ENCODE measurements at places on chromosomes 16 and 17.

DNA sequence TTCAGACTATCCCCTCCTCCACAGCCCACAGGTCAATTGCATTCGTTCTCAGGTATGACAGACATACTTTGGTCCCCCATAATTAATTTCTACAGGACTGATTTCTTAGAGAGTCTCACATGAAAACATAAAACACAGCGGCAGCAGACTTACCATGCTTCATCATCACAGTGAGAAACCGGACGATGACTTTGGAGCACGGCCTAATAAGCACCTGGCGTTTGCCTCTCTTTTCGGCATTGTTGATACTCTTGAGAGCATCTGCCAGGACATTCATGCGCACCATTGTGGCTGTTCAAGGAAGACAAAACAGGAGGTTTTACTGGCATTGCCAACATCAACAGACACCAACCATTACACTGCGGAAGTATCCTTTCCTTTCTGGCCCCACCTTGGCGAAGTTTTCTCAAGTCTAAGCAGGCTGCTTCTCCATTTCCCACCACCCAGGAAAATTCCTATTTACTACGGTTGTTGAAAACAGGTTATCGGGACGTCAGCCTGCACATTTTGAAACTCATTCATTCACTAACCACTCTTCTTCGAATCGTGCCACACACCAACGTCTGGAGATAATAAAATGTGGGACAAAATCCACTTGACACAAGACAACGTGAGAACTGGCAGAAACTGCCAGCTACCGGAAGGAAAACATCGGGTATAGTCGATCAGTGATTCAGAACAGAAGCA is 1.2 kb downstream of the RPS15A start:
- DNase-seq = no peak

GRCh38 chr17:47946929-47947397 is 5.6 kb downstream of the PNPO start:
- DNase-seq = peak; percentile 89

GRCh38 chr16:1530349-1530882 is 3.0 kb upstream of the TMEM204 start:
- DNase-seq = no peak

DNA sequence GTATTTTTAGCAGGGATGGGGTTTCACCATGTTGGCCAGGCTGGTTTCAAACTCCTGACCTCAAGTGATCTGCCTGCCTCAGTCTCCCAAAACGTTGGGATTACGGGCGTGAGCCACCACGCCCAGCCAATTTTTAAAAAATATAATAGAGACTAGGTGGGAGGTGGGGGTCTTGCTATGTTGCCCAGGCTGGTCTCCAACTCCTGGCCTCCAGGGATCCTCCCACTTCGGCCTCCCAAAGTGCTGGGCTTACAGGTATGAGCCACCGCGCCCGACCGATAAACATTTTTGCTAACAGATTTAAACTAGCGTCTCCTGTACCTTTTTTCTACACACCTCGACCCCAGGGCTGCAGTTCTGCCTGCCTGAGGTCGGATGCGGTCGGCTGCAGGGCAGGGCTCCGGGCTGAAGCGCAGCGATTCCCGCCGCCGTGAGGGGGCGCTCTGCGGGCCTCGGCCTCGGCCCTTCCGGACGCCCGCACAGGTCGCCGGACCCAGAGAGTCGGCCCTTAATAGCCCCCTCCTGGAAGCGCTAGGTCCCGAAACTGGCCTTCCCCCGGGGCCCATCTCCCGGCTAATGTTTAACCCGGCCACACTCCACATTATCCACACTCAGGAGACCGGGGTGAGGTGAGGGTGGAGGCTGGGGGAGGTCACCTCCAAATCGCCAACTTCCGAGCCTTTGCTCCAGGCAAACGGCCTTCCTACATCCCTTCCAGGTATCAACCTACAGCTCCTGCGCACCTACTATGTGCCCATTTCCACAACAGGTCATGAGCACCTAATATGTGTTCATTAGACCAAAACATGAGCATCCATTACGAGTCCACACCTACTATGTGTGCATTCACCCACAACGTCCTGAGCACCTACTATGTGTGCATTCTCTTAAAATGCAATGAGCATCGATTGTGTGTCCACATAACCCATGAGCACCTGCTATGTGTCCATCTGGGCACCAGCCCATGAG is 2.0 kb upstream of the GLIS2 start:
- no peak for DNase-seq

DNA sequence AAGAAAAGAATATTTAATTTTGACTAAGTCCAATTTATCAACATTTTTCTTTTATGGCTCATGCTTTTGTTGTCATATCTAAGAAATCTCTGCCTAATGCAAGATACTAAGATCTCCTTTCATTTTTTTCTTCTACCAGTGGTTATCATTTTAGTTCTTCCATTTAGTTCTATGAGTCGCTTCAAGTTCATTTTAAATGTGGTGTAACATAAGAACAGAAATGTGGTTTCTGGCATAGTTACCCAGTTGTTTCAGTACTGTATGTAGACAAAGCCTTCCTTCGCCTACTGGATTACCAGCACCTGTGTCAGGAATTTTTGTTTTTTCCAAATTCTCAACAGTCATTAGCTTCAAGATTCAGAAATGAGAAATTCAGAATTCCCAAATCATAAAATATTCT is 175.7 kb downstream of the PARN start:
- DNase-seq = no peak

DNA sequence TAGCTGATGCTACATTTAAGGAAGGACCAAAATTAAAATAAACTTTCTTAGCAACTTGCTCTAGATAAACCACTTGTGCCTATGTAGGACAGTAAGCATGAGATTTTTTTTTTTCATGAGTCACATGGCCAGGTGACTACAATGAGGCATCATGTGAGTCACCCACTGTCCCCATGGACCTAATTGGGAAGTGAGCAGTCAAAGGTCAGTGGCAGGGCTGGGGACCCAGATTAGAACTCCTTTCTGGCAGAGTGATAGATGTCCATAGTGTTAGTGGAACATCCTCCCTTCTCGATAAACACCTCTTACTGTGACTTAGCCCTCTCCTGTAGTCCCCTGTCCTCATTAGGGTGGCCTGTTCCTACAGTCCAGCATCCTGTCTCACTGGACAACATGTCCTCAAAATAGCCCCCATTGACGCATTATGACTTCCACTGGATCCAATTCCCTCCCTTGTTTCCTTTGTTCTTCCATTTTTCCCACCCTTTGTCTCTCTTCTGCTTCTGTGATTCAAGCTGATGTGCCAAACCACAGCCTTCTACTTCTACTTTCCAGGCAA is 12.4 kb downstream of the ITGB3 start:
- DNase-seq = no peak

DNA sequence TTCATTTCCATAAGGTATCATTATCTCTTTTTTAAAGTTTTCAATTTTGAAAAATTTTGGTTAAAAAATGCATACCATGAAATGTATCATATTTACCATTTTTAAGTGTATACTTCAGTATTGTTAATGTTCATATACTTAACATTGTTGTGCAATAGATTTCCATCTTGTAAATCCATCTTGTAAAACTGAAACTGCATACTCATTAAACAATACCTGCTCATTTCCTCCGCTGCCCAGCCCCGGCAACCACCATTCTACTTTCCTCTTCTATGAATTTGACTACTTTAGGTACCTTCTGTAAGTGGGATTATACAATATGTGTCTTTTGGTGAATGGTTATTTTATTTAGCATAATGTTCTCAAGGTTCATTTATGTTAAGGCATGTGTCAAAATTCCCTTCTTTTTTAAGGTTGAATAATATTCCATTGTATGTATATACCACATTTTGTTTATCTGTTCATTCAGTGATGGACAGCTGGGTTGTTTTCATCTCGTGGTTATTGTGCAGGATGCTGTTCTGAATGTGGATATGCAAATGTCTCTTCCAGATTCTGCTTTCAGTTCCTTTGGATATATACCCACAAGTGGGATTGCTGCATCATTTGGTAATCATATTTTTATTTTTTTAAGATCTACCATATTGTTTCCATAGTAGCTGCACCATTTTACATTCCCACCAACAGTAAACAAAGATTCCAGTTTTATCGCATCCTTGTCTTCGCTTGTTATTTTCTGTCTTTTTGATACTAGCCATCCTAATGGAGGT is 6.7 kb downstream of the CCL2 start:
- DNase-seq = peak; percentile 64

DNA sequence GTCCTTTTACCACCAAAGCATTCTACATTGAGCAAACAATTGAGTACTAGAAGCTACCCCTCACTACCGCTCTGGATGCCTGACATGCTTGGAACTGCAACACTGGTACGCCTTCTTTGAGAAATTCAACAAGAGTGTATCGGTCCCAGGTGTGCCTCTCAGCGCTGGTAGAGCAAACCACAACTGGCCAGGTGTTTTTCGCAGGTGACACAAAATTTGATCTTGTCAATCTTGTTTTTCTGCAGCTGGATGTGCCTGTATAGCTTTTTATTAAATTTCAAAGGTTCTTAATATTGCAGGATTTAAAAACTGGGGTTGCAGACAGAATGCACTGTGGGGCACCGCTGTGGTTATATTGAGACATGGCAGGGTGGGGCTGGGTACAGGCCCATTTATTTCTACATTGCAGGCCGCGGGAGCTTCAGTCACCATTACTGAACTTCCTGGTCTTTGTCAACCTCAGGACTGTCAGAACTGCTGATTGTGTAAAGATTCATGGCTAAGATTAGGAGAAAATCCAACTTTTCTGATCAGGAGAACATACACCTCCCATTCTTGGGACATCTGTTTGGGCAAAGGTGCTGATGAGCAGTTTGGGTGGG is 4.5 kb upstream of the SNX20 start:
- no peak for DNase-seq

GRCh38 chr17:4986403-4986802 is 1.1 kb downstream of the CAMTA2 start:
- no peak for DNase-seq

DNA sequence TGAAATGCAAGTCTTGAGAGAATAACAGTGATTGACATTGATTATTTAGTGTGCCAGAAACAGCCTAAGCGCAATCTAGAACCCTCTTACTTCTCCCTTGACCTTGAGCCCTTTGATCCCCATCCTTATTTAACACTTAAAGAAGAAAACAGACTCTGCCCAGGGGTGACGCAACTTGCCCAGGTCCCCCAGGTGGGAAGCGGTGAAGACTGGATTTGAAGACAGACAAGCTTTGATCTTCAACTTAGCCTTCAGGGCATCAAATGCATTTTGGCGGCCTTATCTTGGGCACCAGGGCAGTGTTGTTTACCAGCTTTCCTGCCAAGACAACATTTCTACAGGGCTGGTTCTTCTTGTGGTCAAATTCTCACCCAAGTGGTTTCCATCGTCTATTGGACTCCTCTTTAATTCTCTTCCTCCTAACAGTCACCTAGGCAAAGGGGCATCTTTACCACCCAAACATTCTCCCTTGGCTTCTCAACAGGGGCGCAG is 8.9 kb upstream of the CIITA start:
- DNase-seq = no peak

GRCh38 chr17:61547113-61547512 is 43.9 kb downstream of the NACA2 start:
- DNase-seq = no peak

GRCh38 chr16:28902909-28903308 is 22.1 kb downstream of the RABEP2 start:
- DNase-seq = no peak

GRCh38 chr16:51801635-51802034 is 650.6 kb upstream of the SALL1 start:
- no peak for DNase-seq

- no peak for DNase-seq
Observed at GRCh38 chr17:45341533-45342158, 24.8 kb upstream of the MAP3K14 start.

DNA sequence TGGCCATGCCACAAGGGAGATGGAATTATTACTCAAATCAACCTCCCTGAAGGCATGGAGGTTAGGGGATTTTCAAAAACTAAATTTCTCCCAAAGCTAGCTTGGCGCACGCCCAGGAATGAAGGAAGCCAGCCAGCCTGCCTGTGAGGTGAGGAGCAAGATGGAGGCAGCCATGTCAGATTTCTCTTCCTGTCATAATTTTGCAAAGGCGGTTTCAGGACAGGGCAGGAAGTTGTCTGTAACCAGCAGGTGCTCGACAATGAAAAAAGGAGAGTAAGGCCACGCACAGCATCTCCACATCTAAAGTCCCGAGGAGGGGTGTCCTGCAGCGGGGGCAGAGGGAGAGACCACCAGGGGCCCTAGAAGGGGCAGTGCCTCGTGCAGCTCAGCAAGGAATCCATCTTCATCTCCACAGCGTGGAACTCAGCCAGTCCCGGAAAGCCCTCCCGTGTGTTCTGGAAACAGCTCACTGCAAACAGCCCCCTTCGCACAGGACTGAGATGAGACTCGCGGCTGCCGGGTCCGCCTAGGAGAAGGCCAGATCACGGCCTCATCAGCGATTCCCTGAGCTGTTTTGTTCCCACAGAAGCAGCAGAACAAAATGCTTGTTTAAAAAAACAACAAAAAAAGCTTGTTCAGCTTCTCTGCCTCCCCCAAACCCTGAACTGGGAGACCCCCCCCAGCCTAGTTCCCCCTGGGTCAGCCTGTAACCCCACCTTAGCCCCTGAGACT is 47.8 kb downstream of the SLC7A5 start:
- no peak for DNase-seq

DNA sequence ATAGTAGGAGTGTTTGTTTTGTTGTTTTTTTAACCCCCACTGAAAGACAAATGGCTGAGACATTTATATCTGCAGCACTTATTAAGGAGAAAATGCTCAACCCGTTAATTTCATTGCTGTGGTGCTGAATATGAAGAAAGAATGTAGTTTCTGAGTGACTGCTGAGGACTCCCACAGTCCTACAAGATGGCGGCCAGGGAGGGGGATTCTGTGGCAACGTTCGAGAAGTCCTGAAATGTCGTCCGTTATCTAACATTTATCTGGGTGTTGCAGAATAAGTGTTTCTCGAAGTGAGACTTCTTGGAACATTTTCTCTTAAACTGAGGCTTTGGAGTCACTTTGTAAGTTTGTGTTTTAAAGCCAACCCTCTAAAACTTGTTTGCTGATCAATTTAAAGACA is 530.4 kb downstream of the XYLT1 start:
- no peak for DNase-seq

DNA sequence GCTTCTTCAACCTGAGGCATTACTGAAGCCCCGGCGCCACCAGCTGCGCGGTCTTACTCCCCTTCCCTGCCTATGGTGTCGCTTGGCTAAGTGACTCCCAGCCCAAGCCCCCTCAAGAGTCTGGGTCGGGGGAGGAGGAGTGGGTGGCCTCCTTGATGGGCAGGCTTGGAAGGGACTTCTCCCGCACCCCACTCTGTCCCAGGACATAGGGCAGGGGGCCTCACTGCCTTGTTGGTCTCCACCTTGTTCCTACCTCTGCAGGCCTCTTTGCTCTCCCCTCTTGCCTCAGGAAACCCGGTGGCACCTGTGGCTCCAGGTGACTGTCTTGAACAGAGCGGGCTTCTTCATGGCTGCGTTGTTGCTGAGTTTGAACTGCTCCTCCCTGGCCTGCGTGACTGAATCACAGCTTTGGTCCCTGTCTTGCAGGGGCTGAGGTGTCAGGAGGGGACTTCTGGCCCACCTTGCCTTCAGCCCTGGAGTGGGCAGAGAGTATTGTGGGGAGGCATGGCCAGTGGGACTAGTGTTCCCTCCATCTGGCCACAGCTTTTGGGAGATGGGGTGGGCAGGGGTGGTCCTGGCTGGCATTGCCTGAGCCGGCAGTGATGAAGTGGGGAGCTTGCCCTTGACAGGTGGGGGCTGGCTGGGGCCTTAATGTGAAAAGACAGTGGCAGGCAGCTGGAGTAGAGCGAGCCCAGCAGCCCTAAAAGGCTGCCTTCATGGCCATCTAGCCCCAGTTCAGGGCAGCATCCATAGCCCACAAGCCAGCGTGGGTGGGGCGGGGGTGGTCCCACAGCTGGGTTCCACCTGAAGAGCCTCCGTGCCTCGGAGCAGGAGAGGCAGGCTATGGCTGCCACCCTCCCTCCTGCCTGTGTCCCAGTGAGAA is 7.3 kb downstream of the CBX2 start:
- no peak for DNase-seq

- DNase-seq = no peak
Observed at GRCh38 chr16:11583889-11584565, 2.7 kb downstream of the LITAF start.

All from activated CD4-positive, alpha-beta T cell treated with anti-CD3 and anti-CD28 coated beads, Interleukin-2, Interleukin-4, amounts not matched to agents 100 ng/mL and 50 ng/mL, durations not matched to agents 16 hours and 8 hours (primary cell).